ENCODE measurements at places on chromosomes 6 and 20.

DNA sequence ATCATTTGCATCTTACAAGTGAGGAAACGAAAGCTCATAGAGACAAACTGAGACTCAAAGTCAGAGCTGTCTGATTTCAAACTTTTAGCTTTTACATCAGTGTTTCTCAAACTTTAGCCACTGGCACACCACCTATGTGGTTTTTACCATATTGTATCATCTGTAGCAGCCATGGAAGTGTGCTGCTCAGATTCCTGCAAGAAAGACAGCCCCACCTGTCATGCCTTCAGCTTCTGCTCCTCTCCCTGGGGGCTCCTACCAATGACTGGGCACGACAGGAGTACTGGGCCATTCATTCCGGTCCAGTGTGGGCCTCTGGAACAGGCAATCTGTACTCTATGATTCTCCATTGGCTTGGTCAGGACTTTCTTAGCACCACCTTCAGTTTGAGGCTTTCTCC is 87.0 kb downstream of the BCAS1 start:
- H3K27ac ChIP-seq, result no peak overlapping the region
- H3K27me3 ChIP-seq, result no peaks in the 10 kb centered on the region
- H3K36me3 ChIP-seq, result no peaks in the 10 kb centered on the region
- DNase-seq, result no peak
- H3K4me3 ChIP-seq, result no peak overlapping the region

DNA sequence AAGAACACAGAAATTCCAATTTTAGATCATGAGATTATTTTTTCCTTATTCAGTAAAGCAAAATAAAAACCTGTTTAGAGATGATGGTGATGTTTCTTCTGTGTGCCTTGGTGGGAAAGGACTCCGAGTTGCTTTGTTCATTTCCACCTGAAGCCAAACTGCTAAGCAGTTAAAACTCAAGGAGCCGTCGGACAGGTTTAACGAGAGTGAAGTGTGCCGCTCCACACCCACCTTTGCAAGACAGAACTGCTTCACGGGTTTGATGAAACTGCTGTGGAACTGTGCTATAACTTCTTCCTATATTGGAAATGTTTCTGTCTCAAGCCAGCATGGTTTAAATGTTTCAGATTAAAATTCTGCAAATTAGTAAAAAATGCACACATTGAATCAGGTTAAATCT is 9.2 kb upstream of the DSP start:
- H3K36me3 ChIP-seq, result no peaks in the 10 kb centered on the region
- no peak overlapping the region for H3K4me3 ChIP-seq
- no peak for DNase-seq
- H3K4me1 ChIP-seq, result no peaks in the 10 kb centered on the region
- H3K27me3 ChIP-seq, result peaks cover 2% of the 10 kb centered on the region

DNA sequence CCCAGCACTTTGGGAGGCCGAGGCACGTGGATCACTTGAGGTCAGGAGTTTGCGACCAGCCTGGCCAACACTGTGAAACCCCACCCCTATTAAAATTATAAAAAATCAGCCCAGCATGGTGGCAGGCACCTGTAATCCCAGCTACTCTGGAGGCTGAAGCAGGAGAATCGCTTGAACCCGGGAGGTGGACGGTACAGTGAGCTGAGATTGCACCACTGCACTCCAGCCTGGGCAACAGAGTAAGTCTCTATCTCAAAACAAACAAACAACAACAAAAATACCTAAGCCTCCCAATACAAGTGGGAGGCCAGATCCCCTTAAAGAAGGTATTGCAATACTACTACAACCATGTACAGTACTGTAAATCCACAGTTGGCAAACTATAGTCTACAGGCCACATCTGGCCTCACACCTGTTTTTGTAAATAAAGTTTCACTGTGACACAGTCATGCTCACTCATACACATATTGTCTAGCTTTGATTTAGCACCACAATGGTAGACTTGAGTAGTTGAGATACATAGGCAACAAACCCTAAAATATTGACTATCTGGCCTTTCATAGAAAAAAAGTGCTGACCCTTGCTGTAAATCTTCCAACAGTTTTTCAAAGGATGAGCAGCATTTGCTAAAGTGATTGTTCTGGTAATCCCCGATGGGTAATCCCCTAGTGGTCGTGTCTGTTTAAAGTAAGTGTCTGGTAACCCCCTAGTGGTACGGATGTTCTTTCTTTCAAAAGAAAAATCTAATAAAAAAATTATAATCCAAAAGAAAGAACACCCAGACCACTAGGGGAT is 202.0 kb downstream of the RNGTT start:
- H3K4me1 ChIP-seq, result no peaks in the 10 kb centered on the region
- DNase-seq, result no peak
- H3K27me3 ChIP-seq, result no peaks in the 10 kb centered on the region
- no peak overlapping the region for H3K4me3 ChIP-seq
- H3K27ac ChIP-seq, result no peak overlapping the region
- H3K36me3 ChIP-seq, result no peaks in the 10 kb centered on the region

DNA sequence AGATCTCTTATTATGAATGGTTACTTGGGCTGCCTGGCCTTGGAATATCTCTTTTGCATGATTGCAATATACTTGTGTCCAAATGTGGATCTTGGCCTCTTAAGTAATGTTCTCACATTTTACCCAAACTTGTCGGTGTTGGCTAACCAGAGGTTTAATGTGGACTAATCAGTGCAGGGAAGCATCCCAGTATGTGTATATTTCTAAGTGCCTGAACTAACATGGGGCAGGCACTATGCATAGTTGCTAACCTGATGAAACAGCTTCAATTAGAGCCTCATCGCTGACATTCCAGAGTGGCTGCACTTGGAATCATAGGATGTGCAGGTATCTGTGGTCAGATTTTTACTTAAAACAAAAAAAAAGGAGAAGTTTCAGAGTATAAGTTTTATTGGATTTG is 160.0 kb downstream of the PDE7B start:
- H3K4me1 ChIP-seq, result no peaks in the 10 kb centered on the region
- peaks cover 2% of the 10 kb centered on the region for H3K27me3 ChIP-seq
- H3K36me3 ChIP-seq, result no peaks in the 10 kb centered on the region
- no peak overlapping the region for H3K4me3 ChIP-seq
- DNase-seq, result no peak

DNA sequence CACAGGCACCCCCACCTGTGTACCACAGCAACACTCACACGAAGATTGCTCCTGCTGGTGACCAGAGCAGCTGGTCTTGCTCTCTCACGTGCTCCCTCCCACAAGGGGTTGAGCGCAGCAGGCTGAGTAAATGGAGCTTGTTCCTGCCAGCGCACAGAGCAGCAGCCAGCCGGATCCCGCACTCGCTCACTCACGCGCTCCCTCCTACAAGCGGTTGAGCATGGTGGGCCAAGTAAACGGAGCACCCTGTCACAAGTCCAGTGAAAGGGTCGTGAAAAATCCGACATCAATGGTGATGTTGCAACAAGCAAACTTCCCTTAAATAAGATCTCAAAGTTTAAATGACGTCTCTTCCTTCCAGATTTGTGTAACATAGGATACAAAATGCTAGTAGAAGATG is 313.7 kb downstream of the FOXC1 start:
- H3K27me3 ChIP-seq, result no peaks in the 10 kb centered on the region
- H3K36me3 ChIP-seq, result no peaks in the 10 kb centered on the region
- no peak for DNase-seq
- H3K4me3 ChIP-seq, result no peak overlapping the region

GRCh38 chr6:128439627-128440026 is 80.8 kb downstream of the PTPRK start:
- H3K4me3 ChIP-seq, result no peak overlapping the region
- no peaks in the 10 kb centered on the region for H3K27me3 ChIP-seq
- no peaks in the 10 kb centered on the region for H3K4me1 ChIP-seq
- no peaks in the 10 kb centered on the region for H3K36me3 ChIP-seq

- H3K27ac ChIP-seq, result no peak overlapping the region
- no peak for DNase-seq
- no peaks in the 10 kb centered on the region for H3K4me1 ChIP-seq
- H3K4me3 ChIP-seq, result no peak overlapping the region
Measured at GRCh38 chr20:40280616-40281015, 408.4 kb downstream of the MAFB start.

- no peaks in the 10 kb centered on the region for H3K4me1 ChIP-seq
- H3K4me3 ChIP-seq, result no peak overlapping the region
- H3K27me3 ChIP-seq, result no peaks in the 10 kb centered on the region
- H3K36me3 ChIP-seq, result no peaks in the 10 kb centered on the region
Measured at GRCh38 chr20:36274181-36274841, 31.8 kb upstream of the DLGAP4 start.

- H3K4me3 ChIP-seq, result no peak overlapping the region
- H3K4me1 ChIP-seq, result peaks cover 15% of the 10 kb centered on the region
- H3K27me3 ChIP-seq, result no peaks in the 10 kb centered on the region
- no peaks in the 10 kb centered on the region for H3K36me3 ChIP-seq
- DNase-seq, result no peak
Measured at GRCh38 chr20:50484271-50484976, 25.8 kb upstream of the PTPN1 start.

DNA sequence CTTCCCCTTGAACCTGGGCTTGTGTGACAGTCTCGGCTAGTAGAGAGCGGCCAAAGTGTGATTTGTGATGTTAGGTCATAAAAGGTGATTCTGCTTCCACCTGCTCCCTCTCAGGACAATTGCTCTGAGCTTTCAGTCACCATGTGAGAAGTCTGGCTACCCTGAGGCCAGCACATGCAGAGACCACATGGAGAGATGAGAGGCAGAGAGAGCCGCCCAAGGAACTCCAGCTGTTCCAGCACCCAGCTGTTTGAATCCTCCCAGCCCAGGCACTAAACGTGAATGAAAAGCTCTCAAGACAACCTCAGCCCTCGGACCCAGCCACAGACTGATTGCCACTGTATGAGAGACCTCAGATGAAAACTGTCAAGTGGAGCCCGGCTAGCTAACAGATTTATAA is 143.4 kb upstream of the EEF1E1 start:
- no peaks in the 10 kb centered on the region for H3K27me3 ChIP-seq
- H3K36me3 ChIP-seq, result no peaks in the 10 kb centered on the region
- DNase-seq, result no peak
- no peak overlapping the region for H3K4me3 ChIP-seq
- no peaks in the 10 kb centered on the region for H3K4me1 ChIP-seq

DNA sequence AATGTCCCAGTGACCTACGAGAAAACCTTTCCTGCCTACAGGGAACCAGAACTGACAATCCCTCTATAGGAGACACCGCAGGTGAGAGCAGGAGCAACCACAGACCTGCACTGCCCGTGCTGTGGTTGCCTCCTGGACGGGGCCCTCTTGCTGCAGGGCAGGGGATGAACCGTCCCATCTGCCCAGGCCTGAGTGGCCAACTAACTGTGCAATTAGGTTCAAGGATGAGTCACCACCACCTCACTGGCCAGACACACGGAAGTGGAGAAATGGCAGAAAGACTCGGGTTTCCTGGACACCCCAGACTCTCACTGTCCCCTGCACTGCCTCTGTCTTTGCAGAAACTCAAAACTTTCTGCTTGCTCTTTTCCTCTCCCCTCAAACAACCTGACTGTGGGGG is 13.8 kb upstream of the HLA-G start:
- DNase-seq, result no peak
- no peak overlapping the region for H3K4me3 ChIP-seq
- H3K36me3 ChIP-seq, result no peaks in the 10 kb centered on the region
- peaks cover 19% of the 10 kb centered on the region for H3K27me3 ChIP-seq

GRCh38 chr20:3716195-3716834 is 3.9 kb upstream of the SIGLEC1 start:
- no peaks in the 10 kb centered on the region for H3K27me3 ChIP-seq
- no peak overlapping the region for H3K4me3 ChIP-seq
- H3K27ac ChIP-seq, result no peak overlapping the region

GRCh38 chr20:6994452-6994851 is 227.0 kb downstream of the BMP2 start:
- DNase-seq, result no peak
- H3K27ac ChIP-seq, result no peak overlapping the region
- no peaks in the 10 kb centered on the region for H3K27me3 ChIP-seq
- no peak overlapping the region for H3K4me3 ChIP-seq
- no peaks in the 10 kb centered on the region for H3K4me1 ChIP-seq

- H3K4me3 ChIP-seq, result no peak overlapping the region
- H3K27me3 ChIP-seq, result no peaks in the 10 kb centered on the region
- no peak for DNase-seq
- no peak overlapping the region for H3K27ac ChIP-seq
Measured at GRCh38 chr6:166484863-166485262, 101.6 kb downstream of the RAMACL start.

DNA sequence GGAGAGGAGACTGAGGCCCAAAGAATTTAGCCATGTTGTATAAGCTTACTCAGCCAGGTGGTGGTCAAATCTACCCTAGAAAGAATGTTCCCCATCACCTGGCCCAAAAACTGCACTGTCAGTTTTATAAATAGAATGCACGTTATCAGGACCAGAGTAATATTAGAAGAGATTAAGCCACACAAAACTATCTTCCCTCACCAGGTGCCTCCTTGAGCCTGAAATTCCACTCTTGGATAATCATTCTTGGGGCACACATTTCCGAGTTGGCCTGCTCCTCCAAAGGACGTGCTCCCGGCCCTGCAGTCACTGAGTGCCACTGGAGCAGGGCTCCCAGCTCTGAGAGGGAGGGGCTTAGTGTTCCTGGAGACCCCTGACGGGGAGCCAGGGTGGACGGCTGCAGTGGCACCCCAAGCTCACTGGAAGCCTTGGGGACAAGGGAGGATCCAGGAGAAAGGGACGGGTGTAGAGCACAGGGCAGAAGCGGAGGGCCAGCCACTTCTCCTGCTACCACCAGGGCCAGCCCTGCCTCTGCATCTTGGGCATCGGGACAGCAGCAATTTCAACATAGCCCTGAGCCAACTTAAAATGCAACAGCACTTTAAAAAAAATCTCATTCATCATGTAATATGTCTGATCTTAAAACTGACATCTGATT is 160.8 kb upstream of the QKI start:
- H3K36me3 ChIP-seq, result no peaks in the 10 kb centered on the region
- H3K27me3 ChIP-seq, result no peaks in the 10 kb centered on the region
- peaks cover 2% of the 10 kb centered on the region for H3K4me1 ChIP-seq
- H3K27ac ChIP-seq, result no peak overlapping the region
- H3K4me3 ChIP-seq, result no peak overlapping the region

DNA sequence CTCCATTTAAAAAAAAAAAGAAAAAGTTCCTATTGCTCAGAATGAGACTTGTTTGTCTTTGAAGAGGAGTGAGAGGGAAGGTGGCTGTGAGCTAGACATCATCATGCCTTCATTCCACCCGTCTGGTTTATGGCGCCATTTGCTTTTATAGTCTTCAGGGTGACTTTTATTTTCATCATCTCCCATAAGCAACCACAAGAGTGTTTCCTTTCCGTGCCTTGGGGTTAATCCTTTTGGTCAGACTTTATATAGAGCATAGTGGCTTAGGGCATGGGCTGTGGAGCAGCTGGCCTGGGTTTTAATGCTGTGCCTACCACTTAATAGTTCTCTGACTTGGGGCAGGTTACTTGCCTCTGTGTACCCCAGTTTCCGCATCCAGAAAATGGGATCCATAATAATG is 77.8 kb downstream of the RREB1 start:
- peaks cover 77% of the 10 kb centered on the region for H3K36me3 ChIP-seq
- no peak overlapping the region for H3K4me3 ChIP-seq
- H3K4me1 ChIP-seq, result no peaks in the 10 kb centered on the region
- H3K27ac ChIP-seq, result no peak overlapping the region

GRCh38 chr20:33443006-33443511 is 504 bp downstream of the SNTA1 start:
- H3K36me3 ChIP-seq, result no peaks in the 10 kb centered on the region
- H3K4me1 ChIP-seq, result peaks cover 3% of the 10 kb centered on the region
- H3K27me3 ChIP-seq, result no peaks in the 10 kb centered on the region
- peak overlapping the region; percentile 41 for H3K4me3 ChIP-seq
- no peak overlapping the region for H3K27ac ChIP-seq
- peak; percentile 24 for DNase-seq

GRCh38 chr20:13865791-13866351 is 81.0 kb downstream of the NDUFAF5 start:
- H3K4me3 ChIP-seq, result no peak overlapping the region
- DNase-seq, result no peak
- H3K27ac ChIP-seq, result no peak overlapping the region
- no peaks in the 10 kb centered on the region for H3K27me3 ChIP-seq
- H3K36me3 ChIP-seq, result no peaks in the 10 kb centered on the region
